ENCODE measurements at places on chromosomes 1 and 21. TPM values are rescaled to one million over a fixed set of nuclear protein-coding genes. Genes with fewer than 3 reads are reported as not detected.

DNA sequence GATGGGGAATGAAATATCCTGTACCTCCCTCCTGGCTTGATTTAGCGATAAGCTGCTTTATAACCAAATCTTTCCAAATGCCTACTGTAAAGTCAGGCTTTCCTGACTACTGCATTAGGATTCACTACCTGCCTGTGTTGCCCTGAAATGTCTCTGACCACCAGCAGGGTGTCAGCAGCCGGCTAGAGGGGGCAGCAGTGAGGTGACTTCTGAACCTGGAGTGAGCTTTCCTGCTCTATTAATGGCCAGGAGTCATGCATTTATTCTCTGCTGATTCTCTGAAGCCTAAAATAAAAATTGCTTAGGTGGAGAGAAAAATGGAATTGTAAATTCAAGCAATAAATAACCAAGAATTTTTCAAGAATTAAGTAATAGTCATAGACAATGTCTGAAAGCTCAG is 2.5 kb downstream of the BACE2 start:
- H3K36me3 ChIP-seq: no peaks in the 10 kb centered on the region
- no peaks in the 10 kb centered on the region for H3K27me3 ChIP-seq
- no peak for DNase-seq
- H3K4me3 ChIP-seq: no peak overlapping the region
- no peak overlapping the region for H3K27ac ChIP-seq

GRCh38 chr1:176905648-176906047 is 258.9 kb downstream of the ASTN1 start:
- no peaks in the 10 kb centered on the region for H3K36me3 ChIP-seq
- no peak overlapping the region for H3K4me3 ChIP-seq
- no peaks in the 10 kb centered on the region for H3K4me1 ChIP-seq
- no peak overlapping the region for H3K27ac ChIP-seq

DNA sequence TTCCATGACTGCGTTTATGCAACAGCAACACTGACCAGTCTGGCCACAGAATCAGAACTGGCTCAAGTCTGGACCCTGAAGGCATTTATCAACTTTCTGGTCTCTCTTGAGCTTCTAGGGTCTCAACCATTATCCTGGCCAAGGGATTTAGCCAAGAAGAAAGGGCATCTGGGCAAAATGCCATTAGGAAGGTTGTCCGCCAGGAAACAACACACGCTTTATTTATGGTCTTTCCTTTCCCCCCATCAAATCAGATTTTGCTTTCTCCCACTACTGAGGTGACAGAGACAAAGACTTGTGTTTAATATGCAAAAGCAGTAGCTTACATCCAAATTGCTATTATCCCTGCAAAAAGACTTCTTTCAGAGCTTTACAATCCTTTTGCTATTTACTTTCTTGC is 81.6 kb upstream of the PPP2R5A start:
- no peak overlapping the region for H3K4me3 ChIP-seq
- H3K36me3 ChIP-seq: no peaks in the 10 kb centered on the region
- H3K27ac ChIP-seq: no peak overlapping the region
- H3K27me3 ChIP-seq: no peaks in the 10 kb centered on the region
- H3K4me1 ChIP-seq: no peaks in the 10 kb centered on the region

XCL2 gene
- not detected for total RNA-seq

FCRL5 gene
- total RNA-seq: 0.02 TPM
